HFF-Myc (cell line): ENCODE measurements at places on chromosomes 11 and 22.
A peak's percentile ranks its signal among the peaks of the same experiment; 100 is the strongest.

- DNase-seq = no peak
These were observed 25.2 kb upstream of the BMAL1 start for GRCh38 chr11:13252438-13252837.

GRCh38 chr11:99281331-99281730 is 260.6 kb downstream of the CNTN5 start:
- DNase-seq = no peak

- DNase-seq = no peak
These were observed 39.1 kb upstream of the CREB3L1 start for GRCh38 chr11:46238078-46238966.

DNA sequence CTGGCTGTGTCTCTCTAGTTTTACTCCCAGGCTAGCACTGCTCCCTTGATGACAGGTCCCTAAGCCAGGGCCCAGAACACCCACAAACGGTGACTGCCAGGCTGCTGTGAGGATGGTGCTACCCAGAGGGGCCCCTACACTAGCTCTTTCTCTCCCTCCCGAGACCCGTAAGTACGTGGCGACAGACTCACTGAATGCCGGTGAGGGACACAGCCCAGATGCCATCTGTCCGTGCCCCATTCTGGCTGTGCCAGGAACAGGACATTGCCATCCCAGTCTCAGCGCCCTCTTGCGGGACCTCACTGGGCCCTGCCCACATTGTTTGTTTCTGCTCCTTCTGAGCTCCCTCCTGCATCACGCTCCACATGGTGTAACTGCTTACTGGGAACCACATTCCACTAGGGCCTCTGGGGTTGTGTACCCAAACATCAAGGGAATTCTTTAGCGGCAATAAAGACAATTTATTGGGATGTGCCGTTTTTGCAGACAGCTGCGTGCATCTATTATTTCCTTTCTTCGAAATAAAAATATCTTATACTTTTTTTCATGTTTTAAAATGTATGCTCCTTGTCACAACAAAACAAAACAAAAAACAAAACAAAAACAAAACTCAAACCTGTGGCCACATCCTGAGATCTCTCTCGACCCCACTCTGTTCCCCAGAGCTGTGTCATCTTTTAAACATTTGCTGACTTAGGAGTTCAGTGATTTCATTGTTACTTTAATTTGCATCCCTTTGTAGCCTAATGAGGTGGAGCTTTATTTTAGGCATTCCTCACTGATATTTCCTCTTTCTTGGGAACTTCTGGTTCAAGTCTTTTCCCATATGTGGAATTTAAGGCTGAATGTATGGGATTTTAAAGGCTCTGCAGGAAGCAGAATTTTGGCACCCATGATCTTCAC is 4.4 kb upstream of the TPCN2 start:
- peak; percentile 80 for DNase-seq

DNA sequence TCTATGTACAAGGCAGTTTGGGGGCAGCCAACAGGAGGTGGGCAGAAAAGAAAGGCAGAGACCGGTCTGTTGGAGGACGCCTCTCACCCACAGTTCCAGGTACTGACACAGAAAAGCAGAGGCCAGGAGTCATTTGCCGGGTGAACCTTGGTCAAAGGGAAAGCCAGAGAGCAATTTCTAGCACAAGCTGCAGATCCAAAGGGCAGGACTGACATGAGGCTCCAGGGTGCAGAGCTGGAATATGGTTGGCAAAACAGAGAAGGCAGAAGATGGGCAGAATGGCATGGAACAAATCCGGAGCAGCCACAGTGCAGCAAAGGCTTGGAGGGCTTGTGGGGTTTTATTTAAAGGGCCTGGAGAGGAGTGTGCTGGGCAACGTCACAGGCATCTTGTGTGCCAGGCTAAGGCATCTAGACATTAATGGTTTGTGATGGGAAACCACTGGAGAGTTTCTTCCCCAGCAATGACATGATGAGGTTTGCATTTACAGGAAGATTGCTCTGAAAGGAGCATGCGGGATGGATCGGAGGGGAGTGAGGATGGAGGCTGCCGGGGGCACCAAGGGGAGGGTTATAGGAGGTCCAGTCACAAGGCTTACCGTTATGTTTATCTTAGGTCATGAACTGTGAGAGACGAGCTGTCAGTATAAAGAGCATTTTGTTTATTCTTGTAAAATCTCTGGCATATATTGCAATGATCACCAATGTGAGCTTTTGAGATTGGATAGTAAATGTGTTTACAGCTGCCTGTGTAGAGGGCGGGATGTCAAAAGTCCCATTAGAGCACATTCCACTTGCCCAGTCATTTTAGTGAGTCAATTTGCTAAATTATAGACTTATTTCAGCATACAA is 5.7 kb upstream of the MMP20 start:
- DNase-seq = no peak

DNA sequence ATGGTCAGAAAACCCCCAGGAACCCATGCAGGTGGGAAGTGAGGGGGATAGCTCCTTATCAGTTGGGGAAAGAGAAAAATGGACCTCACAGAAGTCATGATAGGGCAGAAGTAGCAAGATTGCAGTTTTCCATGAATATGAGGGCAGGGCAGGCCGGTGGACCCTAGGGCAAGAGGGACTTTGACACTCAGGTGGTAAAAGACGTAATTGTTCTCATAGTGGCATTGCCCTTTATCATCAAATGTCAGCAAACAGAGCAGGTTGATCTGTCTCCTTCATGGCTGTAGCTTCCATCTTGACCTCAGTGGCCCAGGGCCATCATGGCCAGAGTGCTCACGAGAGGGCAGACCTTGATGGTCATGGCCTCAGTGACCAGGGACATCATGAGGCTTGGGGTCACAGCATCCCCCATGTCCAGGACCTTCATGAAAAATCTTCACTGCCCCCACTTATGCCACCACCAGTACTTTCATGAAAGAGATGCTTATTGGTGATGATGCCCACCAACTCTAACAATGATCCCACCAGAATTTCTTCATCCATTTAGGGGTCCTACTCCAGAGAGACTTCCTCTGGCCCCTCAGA is 127.1 kb downstream of the SNX19 start:
- no peak for DNase-seq

- DNase-seq = no peak
These were observed 121.2 kb downstream of the PDE3B start for GRCh38 chr11:14764579-14765527.

DNA sequence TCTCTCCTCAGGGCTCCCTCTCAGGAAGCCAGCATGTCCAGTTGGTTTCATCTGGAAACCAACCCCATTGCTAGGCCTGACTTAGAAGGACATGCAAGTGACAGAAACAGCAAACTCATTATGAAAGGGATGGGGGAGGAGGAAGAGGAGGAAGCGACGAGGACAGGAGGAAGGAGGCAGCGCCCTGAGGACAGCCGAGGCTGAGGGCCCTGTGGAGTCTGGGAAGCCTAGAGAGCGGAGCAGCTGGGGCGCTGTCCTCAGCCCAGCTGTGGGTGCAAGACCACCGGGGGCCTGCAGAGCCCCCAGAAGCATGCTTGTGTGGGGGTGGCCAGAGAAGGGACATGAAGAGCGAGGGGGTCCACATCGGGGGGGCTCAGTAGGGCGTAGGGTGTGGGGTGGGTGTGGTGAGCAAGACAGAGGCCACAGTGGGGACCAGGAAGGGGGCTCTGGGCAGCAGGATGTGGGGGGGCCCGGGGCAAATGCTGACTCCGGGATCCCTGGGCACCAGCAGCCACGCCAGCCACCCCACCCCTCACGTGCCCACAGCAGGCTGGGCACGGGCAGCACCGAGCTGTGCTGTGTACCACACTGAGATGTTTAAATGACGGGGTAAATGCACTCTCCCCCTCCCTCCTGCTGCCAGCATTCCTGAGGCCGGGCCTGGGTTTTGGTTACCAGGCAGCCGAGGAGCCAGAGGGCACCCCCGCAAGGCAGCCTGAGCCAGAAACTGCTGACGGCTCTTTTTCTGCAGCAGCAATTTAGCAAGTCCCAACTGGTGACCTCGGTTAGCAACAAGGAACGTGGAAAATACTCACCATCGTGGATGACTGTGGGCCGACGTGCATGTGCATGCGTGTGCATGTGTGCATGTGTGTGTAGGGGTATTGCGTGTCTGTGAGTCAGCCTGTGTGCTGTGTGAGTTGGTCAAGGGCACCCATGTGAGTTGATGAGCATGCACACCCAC is 82.7 kb upstream of the LINC01488 start:
- DNase-seq = no peak

GRCh38 chr11:47241841-47242301 is 6.7 kb downstream of the ACP2 start:
- no peak for DNase-seq

DNA sequence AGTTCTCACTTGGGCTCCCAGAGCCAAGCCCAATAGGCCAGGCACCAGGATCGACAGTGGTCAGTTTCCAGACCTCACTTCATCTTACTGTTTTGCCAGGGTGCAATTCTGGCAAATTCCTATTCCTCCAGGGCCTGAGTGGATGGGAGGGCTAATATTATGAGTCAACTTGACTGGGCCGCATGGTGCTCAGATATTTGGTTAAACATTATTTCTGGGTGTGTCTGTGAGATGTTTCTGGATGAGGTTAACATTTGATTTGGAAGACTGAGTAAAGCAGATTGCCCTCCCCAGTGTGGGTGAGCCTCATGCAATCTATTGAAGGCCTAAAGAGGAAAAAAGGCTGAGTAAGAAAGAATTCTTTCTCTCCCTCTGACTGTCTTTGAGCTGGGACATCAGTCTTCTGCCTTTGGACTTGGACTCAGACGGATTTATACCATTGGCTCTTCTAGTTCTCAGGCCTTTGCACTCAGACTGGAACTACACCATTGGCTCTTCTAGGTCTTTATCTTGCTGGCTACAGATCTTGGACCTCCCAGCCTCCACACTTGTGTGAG is 132.9 kb upstream of the ZBED5 start:
- DNase-seq = no peak

- DNase-seq = no peak
These were observed 28.5 kb upstream of the CD82 start for GRCh38 chr11:44536788-44537516.

- no peak for DNase-seq
These were observed 853.0 kb downstream of the BRD1 start for GRCh38 chr22:48974443-48975315.

DNA sequence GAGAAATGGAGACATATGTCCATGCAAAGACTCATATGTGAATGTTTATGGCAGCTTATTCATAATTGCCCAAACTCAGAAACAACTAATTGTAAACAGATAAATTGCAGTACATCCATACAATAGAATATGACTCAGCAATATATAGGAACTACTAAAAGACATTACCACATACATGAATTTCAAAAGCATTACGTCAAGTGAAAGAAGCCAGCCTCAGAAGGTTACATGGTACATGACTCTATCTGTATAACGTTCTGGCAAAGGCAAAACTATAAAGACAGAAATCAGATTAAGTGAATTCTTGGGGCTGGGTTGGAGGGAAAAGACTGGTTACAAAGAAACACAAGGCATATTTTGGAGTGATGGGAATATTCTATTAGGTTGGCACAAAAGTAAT is 7.2 kb downstream of the KCTD21 start:
- DNase-seq = no peak

- no peak for DNase-seq
These were observed 239.7 kb downstream of the SWAP70 start for GRCh38 chr11:9903579-9903978.

DNA sequence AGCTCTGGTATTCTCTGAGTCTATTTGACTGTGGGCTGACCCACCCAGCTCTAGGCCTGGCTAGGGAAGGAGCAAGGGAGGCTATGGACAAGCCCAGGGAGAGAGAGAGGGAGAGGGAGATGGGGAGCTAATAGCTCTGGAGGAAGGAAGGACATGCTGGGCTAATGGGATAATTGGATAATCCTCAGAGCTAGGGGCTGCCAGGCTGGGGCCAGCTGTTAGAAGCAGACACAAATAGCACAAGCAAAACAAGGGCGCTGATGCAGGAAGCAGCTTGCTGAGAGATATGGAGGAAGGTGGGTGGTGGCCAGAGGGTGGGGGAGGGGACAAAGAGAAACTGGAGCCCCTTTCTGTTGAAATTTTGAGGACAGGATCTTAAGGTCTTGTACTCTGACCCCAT is 23.2 kb downstream of the ADORA2A start:
- DNase-seq = no peak

DNA sequence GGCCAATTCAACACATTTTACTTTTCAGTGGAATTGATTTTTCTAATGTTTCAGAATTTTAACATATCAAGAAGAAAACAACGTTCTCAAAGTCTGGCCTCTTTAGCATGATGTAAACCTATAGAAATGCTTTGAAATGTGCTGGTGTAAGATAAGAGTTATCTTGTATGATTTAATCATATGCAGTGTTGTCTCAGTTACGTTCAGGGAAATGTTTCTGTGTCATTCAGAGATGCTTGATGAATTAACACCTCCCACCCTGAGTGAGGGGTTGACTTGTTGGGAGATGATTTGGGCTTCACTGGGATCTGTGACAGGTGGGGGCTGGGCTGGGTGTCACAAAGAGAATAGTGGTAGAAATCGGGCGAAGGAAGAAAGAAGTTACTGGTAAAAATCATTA is 15.7 kb upstream of the MYO18B start:
- DNase-seq = no peak

GRCh38 chr11:133811850-133812685 is 33.2 kb downstream of the SPATA19 start:
- DNase-seq = no peak

- DNase-seq = no peak
These were observed 7.4 kb downstream of the CSNK1E start for GRCh38 chr22:38309614-38310517.

DNA sequence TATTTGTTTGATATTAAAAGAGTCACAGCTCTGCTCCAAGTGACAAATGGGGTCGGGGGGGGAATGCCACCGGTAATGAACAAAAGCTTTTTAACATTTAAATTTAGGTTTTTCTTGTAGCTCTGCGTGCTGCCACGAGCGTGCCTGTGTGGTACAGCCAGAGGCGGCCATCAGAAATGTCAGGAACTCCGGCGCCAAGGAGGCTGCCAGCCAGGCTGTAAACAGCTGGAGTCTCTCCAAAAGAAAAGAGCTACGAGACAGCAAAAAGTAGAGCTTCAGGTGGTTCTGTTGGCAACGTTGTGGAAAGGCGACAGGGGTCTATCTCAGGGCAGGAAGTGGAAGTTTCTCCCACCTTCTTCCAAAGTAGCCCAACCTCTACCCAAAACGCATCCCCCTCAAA is 532.8 kb downstream of the OPCML start:
- no peak for DNase-seq

GRCh38 chr11:28900427-28900826 is 792.2 kb downstream of the METTL15 start:
- no peak for DNase-seq
